ENCODE measurements at places on chromosomes 2 and 18.

DNA sequence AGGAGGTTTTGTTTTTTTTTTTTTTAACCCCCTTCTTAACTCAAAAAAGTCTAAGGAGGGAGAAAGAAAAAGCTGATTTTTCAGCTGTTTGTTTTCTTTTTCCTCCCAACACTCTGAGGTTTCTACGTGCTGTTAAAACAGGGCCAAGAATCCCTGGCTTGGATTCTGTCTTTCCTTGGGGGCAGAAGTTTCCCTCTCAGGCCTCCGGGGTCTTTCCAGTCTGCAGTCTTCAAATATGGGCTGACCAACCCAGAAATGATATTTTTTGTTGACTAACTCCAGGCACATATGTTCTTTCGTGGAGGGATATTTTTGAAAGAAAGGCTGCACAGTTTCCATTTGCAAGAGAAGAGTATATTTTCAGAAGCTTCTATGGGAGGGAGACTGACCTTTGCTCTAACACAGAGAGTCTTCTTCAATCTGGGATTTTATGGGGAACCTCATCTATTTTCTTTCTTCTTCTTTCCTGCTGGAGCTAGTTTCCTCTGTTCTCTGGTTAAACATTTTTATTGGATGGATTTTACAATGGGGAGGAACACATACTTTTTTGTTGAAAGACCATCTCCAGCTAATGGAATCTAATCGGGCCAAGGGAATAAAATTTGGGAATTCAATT lies 93.3 kb upstream of the SPRED2 start:
- no peak for DNase-seq

DNA sequence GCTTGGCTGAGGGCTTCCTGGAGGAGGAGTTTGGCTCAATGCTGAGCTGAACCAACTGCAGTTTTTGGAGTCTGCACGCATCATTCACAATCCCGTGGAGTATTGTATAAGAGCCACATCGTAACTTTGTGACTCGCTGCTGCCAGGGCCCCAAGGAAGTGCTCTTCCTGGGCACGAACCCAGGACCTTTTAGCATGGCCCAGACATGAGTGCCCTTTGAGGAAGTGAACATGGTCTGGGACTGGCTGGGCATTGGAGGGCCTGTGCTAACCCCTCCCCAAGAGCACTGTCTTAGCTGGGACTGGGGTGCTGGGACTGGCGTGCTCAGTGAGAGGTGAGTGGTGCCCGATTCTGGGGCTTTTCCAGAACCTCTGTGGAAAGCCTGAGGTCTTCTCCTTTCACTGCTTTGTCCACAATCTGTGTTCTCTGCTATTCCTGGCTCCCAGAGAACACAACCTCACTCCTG lies 88.6 kb downstream of the LIPG start:
- DNase-seq: no peak

DNA sequence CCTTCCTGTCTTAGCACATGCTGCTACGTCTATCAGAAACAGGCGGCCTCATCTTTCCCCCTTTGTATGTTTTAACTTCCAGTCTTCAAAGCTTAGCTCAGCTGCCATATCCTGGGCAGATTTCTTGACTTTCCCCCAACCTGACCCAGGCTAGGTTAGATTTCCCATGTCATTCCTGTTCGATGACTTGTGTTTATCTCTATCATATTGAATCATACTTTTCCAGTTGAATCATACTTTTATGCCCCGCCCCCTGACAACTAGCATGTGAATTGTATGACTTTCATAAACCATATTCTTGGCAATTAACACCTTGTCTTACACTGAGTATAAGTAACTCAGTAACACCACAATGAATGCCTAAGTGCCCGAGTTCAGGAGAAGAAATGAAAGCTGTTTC lies 128.3 kb downstream of the CYRIA start:
- no peak for DNase-seq

- DNase-seq: no peak
These were observed 11.4 kb downstream of the SESTD1 start for GRCh38 chr2:179253226-179253625.

GRCh38 chr2:200695191-200695590 lies 109.4 kb downstream of the AOX1 start:
- no peak for DNase-seq

DNA sequence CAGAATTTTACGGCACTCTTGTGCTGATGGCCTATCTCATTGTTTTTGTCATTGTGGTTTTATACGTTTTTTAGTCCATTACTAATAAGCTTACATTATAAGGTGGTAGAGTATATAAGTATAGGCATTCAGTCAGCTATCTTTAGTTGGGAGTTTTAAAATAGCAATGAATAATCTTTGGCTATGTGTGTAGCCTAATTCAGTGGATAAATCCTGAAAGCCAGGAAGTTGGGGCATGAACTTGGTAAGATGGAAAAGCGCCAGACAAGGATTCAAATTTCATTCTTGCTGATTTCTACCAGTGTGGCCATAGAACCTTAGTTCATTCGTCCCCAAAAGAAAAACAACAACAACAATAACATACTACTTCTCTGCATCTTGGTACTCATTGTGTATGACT lies 31.2 kb downstream of the EPC2 start:
- peak; percentile 36 for DNase-seq

DNA sequence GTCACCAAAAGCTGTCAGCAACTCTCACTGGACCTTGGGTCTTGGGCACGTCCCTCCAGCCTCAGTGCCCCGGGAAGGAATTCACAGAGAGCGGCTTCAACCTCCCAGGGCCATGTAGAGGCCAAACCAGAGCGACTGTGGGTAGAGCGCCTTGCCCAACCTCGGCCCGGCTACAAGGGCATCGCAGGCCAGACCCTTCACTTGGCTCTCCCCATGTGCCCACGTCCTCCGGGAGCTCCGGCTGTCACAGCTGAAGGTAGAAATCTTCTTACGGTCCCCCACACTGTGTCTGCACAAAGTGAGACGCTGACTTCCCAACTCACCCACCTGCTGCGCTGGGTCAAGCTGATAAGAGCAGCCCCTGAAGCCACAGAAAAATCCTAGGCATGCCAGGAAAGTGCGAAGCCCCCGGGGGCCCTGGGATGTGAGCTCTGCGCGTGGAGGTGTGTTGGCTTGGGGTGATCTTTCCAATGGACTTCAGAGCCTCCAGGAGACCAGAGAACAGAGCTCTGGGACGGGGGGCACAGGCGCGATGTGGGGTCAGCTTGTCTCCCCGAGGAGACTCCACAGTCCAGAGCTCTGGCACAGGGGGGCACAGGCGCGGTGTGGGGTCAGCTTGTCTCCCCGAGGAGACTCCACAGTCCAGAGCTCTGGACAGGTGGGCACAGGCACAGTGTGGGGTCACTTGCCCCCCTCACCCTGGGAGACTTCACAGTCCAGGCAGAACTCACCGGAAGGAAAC lies 105.5 kb downstream of the RTP5 start:
- no peak for DNase-seq

GRCh38 chr18:28635530-28635929 lies 458.6 kb upstream of the CDH2 start:
- DNase-seq: no peak

- peak; percentile 13 for DNase-seq
These were observed 1.2 kb downstream of the ME2 start for GRCh38 chr18:50880119-50880465.

Data from astrocyte of the hippocampus (primary cell).